Renal cortex interstitium (tissue), 15 donors: ENCODE measurements at places on chromosomes 5 and 9. TPM values are rescaled to one million over a fixed set of nuclear protein-coding genes. Genes with fewer than 3 reads are reported as not detected.

GRCh38 chr5:156181656-156182055 is 145.3 kb upstream of the SGCD start:
- no peak for DNase-seq

GRCh38 chr5:146698651-146699050 is 179.9 kb downstream of the PPP2R2B start:
- no peak for DNase-seq

GRCh38 chr5:23730023-23730422 is 222.6 kb downstream of the PRDM9 start:
- DNase-seq = no peak

DNA sequence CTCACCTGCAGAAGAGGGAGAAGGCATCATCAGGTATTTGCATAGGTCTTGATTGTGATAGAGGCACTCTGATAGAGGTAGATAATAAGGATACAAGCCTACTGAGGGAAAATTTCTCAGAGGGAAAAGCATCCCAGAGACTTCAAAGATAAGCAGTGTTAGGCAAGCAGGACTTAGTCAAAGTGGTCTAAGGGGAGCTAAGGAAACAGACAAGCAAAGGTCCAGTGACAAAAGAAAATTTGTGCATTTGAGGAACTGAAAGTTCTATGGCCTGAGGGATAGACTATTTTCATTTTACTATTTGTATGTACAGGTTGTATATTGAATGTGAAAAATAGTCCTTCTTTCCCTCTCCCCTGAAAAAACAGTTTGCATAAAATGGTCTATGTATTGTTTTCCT is 27.4 kb downstream of the OXCT1 start:
- DNase-seq = no peak

GRCh38 chr9:121945281-121945680 is 147.8 kb downstream of the TTLL11 start:
- DNase-seq = no peak

The PCDHB11 gene
- polyA plus RNA-seq = 6.3 TPM

- no peak for DNase-seq
These were observed 9.1 kb downstream of the SMIM3 start for GRCh38 chr5:150787656-150788055.

DNA sequence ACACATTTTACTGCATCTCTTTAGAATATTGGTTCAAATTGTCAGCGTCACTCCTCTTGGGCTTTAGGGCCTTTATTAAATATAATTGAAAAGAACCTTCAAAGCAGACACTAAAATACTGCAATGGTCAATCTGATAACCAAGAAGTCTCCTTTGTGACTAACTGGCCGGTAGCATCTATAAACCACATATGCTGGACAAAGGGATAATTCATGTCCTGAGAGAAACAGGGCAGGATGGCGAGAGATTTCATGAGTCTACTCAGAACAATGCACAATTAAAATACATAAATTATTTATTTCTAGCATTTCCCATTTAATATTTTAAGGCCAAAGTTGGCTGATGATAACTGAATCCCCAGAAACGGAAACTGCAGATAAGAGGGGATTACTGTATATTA is 1083.4 kb upstream of the CDH18 start:
- no peak for DNase-seq

- DNase-seq = peak; percentile 32
These were observed 45.9 kb upstream of the PJA2 start for GRCh38 chr5:109455598-109456096.

The ENC1 gene
- polyA plus RNA-seq = 67.1 TPM

The CAMK4 gene
- polyA plus RNA-seq = 5.9 TPM

DNA sequence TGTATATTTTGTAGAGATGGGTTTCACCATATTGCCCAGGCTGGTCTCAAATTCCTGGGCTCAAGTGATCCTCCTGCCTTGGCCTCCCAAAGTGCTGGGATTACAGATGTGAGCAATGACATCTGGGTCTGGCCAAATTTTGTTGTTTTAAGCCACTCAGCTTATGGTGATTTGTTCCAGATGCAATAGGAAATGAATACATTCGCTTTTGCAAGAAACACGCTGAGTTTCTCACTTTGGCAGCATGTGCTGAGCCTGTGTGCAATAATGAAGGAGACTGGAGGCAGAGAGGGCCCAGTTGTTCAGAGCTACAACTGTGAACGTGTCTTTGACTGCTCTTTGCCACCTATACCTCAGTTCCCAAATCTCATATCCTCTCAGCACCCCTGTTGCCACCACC is 56.4 kb downstream of the KIF4B start:
- DNase-seq = no peak

DNA sequence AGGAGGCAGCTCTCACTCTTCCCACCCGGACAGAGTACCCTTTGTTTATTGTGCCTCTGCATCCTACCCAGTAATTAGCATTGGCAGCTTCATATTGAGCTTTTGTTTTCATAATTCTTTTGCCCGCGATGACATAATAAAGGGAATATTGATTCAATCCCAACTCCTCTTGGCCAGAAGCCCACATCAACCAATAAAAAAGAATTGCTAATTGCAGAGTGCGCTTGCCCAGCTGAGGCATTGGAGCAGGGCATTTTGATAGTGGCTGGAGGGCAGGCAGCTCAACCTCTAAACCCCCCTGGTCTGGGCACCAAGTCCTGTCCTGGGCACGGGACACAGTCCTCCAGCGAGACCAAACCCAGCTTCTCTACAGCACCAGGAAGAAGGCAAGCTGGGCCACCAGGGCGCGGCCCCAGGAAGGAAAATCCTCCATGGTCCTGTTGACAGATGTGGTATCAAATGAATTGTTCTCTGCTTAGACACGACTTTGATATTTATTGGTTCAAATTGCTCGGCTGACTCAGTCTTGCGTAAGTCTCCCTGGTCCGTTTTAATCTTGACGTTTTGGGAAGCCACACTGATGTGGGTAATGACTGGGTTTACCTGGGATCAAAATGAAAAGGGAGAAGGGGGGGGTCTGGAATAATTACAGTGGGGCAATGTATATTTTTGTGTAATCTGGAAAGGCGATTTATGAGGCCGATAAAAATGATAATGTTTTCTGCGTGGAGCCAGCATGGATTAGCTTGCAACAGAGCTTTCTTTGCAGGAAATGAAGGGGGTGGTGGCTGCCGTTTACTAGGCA is 220.7 kb upstream of the MSX2 start:
- DNase-seq = no peak
